ENCODE measurements at places on chromosomes 3 and 15. TPM values are rescaled to one million over a fixed set of nuclear protein-coding genes. Genes with fewer than 3 reads are reported as not detected.

Gene SAXO2
- 11.0 TPM for total RNA-seq

GRCh38 chr15:99556011-99556410, 9.8 kb upstream of the MEF2A start:
- no peak for DNase-seq

GRCh38 chr3:42572278-42572677, 9.5 kb downstream of the SEC22C start:
- peak; percentile 26 for DNase-seq

GRCh38 chr3:106440672-106441071, 571.9 kb upstream of the CBLB start:
- no peak for DNase-seq

GRCh38 chr15:88029696-88030095, 226.8 kb downstream of the NTRK3 start:
- no peak for DNase-seq

Gene OR5K2
- not detected for total RNA-seq
